CD4-positive, alpha-beta T cell treated with Interleukin-4 for 4 hours (primary cell): ENCODE measurements at places on chromosomes 1 and 21.

- DNase-seq = no peak
Observed at GRCh38 chr1:227897704-227898438, 49.9 kb downstream of the WNT9A start.

GRCh38 chr1:180229483-180230415, at the start of gene LHX4:
TSS of gene LHX4 (plus strand) at chr1:180230264. CDS start at chr1:180230530, 266 bp downstream.
- DNase-seq = no peak

- DNase-seq = no peak
Observed at GRCh38 chr1:64575881-64576676, 106.2 kb downstream of the CACHD1 start.

DNA sequence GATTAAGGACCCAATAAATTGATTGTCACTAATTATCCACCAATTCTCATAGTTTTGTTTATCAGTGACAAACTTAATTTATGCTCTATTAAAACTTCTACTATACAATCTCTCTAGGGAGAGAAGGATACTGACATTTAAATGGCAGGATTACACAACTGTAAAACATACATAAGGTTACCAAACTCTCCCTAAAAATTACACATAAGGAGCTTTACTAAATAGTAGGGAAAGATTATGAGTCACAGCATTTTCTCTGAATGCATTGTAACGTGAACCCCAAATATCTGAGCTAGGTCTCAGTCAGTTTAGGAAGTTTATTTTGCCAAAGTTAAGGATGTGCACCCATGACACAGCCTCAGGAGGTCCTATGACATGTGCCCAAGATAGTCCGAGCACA, 2140.6 kb downstream of the NCAM2 start:
- no peak for DNase-seq

DNA sequence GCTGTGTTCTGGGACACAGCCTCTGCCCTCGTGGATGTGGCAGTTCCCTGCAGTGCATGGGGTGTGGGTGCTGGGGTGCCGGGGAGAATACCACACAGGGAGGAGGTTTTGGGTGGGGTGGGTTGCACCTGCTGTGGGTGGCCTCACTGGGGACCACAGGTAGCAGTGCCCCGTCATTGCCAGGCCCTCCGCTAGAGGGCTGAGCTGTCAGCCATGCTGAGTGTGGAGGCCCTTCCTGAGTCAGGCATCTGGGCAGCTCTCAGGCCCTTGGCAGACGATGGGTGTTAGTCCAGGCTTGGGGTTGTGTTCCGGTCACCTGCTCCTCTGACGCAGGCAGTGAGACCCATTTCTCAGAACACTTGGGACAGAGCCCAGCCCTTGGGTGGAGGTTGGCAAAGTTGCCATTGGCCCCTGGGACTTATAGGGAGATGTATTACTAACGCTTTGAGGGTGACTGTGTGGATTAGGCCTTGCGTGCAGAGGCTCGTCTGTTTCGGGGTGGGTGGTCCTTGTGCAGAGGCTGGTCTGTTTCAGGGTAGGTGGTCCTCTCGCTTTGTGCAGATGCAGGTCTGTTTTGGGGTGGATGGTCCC, 23.9 kb downstream of the PCNT start:
- DNase-seq = no peak

- DNase-seq = no peak
Observed at GRCh38 chr21:26438976-26439375, 134.1 kb downstream of the CYYR1 start.

DNA sequence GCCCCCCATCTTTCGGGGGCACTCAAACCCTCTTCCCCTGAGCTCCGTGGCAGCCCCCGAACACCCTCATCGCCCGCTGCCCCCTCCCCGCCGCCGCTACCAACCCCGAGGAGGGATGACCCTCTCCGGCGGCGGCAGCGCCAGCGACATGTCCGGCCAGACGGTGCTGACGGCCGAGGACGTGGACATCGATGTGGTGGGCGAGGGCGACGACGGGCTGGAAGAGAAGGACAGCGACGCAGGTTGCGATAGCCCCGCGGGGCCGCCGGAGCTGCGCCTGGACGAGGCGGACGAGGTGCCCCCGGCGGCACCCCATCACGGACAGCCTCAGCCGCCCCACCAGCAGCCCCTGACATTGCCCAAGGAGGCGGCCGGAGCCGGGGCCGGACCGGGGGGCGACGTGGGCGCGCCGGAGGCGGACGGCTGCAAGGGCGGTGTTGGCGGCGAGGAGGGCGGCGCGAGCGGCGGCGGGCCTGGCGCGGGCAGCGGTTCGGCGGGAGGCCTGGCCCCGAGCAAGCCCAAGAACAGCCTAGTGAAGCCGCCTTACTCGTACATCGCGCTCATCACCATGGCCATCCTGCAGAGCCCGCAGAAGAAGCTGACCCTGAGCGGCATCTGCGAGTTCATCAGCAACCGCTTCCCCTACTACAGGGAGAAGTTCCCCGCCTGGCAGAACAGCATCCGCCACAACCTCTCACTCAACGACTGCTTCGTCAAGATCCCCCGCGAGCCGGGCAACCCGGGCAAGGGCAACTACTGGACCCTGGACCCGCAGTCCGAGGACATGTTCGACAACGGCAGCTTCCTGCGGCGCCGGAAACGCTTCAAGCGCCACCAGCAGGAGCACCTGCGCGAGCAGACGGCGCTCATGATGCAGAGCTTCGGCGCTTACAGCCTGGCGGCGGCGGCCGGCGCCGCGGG, 837 bp downstream of the FOXD3 start:
- peak; percentile 15 for DNase-seq

DNA sequence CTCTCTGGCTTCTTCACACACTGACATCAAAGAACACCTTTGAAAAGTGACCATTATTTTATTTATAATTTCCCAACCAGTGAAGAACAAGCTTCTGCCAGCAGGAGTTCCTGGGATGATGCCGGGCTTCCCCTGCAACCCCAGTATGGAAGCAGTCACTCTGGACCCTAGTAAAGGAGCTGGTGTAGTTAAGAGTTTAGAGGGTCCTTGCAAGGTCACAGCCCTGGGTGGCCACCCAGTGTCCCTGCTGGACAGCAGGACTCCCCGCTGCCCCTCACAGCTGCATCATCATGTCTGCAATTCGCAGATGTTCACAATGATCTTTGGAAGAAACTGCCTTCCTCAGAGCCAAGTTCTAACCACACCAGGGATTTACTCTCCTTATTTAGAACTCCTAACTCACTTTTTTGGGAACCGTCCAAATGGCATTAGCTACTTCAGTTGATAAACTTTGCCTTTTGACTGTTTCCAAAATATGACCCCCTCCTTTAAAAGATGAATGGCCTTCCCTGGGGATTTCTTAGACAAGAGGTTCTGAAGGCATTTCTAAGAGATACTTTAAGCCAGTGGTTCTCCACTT, 90.6 kb downstream of the HIVEP3 start:
- DNase-seq = no peak

GRCh38 chr1:41241749-41242341, at the start of gene SCMH1:
TSS of gene SCMH1 (minus strand) at chr1:41242306. CDS start at chr1:41186133, 56,173 bp downstream.
- DNase-seq = peak; percentile 36

GRCh38 chr1:97042551-97042950, 321.0 kb downstream of the PTBP2 start:
- DNase-seq = no peak
